ENCODE measurements at places on chromosomes 7 and 10.

- DNase-seq: peak; percentile 95
Measured at GRCh38 chr10:89633484-89633883, 11.6 kb downstream of the PANK1 start.

DNA sequence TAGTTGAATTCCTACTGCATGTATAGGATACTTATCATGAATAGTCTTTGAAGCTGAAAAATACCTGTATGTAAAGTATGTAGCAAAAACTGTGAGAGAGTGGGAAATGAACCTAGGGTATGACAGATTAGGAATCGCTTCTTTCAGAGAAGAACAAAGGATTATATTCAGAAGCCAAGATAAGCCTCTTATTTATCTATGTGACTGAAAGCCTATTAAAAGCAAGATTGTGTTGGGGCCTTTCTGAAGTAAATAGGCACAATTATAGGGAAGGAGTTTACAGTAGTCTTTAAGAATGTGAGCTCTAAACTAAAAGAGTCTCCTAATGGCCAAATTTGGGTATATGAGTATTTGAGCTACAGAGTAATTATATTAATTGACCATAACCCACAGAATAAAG is 102.1 kb downstream of the MTERF1 start:
- DNase-seq: no peak

- no peak for DNase-seq
Measured at GRCh38 chr10:84497978-84498377, 169.6 kb downstream of the CCSER2 start.

- DNase-seq: peak; percentile 22
Measured at GRCh38 chr7:107164092-107164491, 4.7 kb upstream of the HBP1 start.

DNA sequence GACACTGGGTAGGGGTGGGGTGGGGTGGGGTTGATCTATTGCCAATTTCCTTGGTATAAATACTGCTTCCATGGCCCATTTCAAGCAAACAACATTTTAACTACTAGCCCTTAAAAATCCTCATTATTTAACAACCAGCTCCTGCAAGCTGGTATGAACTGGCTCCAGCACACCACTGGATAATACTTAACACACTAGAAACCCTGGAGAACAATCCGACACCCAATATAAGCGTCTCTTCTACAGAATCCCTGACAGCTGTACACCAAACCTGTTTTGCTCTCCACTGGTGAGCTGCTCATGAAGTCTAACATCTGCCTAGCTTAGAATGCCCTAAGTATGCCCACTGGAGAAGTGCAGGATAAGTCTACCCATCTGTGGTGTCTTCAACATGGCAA is 116.8 kb downstream of the HIPK2 start:
- DNase-seq: no peak

DNA sequence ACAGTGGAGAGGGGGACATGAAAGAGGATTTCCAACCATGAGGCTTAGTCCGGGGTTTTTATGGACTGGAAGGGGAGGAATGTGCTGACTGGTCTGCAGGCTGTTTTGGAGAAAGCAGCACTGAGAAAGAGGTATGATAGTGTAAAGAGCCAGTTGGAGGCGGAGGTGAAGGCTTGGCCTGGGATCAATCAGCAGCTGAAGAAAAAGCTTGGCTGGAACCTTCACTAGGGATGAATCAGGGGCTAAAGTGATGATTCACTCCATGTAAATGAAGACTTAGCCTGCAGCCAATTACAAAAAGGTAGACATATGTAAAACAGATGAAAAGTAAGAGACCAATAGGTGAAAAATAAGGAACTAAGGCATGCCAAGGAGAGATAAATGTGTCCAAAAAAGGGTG is 1382.6 kb downstream of the GATA3 start:
- DNase-seq: no peak

- DNase-seq: no peak
Measured at GRCh38 chr10:107477266-107477665, 312.8 kb upstream of the SORCS1 start.

DNA sequence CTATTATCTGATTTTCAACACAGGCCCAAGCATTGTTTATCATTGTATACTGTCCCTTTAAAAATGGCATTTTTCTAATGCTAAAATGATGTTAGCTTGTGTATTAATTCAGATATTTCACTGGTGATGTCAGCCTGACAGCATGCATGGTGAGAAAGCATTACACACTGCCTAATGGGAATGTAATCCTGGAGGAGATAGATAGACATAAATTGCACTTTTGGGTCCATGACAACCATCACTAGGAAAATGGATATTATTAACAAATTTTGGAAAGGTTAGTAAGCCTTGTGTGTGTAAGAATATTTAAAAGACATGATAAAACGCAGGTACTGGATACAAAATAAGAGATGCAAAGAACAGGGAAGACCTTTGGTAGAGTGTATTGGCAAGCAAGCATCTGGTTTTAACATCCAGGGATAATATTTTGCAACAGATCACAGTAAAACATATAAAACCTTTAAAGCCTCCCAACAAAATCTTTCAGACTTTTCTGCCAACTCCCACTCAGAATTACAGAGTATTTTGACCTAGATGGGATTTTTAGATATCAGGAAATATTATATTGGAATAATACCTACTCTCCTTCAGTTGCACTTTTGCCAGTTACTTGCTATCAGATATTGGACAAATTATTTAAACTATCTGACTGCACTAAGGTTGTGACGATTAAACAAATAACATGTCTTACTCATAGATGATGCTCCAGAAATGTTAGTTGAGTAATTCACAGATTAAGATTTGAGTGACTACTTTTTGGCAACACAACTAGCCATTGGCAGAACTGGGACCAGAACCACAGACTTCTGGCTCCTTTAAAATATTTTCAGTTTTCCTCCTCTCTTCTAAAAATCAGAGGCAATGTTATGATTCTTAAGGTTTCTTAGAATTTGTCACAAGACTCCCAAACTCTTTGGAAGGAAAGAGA is 291.6 kb upstream of the SEMA3C start:
- peak; percentile 69 for DNase-seq

DNA sequence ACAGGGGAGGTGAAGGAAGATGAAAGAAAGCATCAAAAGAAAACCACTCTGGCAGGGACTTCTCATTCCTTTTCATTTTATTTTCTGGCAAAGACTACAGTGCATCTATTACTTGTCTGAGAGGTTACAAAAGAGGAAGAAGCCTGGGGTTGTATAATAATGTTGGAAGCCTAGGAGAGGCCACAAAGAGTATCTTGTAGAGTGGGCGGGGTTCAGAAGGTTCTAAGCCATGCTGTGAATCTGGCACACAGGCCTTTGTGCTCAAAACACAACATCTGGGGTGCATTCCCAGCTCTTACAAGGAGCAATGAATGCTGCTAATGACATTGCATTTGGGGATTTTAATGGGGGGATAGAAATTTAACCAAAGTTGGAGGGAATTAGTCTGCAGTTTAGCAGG is 49.4 kb downstream of the MRPL32 start:
- peak; percentile 20 for DNase-seq

DNA sequence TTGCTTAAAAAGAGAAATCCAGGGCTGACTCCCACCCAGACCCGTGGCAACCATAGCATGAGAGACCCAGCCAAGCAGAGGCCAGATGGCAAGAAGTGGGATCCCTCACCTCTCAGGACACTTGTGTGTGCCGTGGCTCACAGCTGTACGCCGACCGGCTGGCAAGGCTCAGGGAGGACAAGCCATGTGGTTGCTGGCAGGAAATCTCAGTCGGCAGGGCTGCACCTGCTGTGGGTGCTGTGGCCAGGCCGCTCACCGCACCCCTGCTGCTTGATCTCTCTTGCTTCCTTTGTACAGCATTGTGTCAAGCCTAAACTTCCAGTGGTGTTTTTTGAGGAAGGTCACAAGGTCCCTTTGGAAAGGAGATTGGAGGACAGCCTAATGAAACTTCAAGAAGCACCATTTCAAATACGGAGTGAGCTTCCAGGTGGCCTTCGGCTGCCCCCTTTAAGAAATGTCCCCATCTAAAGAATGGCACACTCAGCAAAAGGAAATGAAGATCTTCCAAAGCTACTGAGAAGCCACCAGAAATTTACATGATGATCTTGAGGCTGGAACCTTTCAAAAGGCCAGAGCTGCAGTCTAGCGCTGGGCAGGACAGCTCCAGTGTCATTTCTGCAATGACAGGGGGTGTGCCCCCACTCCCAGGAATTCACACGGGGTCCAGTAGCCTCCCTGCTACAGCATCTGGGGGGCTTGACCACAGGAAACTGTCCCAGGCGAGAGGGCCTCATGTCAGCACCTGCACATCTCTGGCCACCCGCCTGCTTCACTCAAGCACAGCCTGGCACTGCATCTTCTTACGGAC is 409.0 kb upstream of the MGMT start:
- DNase-seq: no peak

DNA sequence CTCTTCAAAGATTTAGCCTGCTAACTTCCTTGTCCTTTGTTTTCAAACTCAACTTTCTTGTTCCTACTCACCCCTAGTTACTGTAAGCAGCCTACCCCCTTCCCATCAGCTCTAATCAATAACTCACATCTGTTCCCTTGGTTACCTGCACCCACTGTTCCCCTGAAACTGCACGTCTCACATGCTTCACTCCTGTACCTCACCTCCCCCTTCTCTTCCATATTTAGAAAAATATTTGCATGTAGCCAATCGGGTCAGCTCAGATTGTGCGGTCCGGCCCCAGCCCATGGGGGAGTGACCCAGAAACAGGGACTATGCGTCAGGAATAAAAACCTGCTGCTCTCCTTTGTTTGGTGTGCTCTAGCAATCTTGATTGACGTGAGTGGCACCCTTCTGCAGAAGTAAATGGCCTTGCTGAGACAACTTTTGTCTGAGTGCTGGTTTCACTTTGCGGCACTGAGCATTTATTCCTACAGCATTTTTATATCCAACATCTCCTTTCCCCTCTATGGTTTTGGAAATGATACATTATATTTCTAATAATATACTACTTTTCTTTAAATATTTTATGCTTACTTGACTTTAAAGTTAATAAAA is 21.1 kb upstream of the FAM221A start:
- DNase-seq: no peak

DNA sequence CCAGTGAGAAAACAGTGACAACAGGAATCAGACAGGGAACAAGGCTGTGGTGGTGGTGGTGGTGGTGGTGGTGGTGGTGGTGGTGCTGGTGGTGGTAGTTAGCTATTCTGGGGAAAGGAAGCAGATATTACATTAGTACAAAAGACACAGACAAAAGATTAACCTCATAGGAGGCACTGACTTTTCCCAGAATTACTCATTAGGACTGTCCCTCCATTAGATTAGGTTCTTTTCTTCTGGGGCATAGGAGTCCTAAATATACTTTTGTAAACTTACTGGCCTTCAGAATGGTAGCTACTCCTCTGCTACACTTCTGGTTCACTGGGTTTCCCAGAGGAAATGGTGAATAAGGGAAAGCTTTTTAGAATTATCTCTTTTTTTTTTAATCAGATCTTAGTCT is 156.6 kb upstream of the SEMA3D start:
- DNase-seq: no peak

DNA sequence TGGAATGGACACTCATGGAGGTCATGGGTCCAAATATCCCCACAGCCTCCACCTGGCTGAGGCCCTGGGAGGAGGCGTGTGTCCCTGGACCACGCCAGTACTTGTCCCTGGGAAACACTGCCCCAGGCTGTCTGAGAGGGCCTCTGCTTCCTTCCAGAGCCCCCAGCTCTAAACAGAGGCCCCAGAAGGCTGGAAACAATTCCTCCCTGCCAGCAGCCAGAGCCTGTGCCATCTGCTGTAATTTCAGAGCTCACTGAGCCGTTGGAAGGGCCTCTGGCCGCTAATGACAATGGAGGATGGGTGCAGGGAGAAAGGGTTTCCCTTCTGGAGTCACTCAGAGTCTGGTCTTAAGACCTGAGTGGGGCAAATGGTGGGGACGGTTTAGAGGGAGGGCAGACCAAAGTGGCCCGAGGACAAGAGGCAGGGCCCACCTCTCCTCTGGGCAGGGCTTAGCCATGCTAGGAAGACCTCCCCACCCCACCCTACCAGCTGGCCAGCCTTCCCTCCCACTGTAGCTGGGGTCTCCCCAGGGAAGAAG is 7.1 kb downstream of the CHAT start:
- DNase-seq: no peak

- no peak for DNase-seq
Measured at GRCh38 chr7:159102681-159103381, 41.8 kb downstream of the VIPR2 start.

DNA sequence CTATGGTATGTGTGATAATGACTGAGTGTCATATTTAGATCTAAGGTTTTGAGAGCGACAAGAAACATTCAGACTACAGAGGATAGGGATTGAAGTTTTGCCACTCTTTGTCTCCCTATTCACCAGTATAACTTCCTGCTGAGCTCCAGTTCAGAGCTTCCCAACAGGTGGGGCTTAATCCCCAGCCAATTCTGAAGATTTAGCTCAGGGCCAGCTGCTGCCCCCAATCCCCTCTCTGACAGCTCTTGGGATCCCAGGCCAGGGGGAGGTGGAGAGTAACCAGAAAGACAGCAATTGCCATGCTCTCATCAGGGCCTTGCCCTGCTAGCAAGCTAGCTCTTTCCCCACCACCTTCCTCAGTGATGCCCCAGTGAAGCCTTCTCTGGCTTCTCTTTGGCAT is 57.8 kb downstream of the TRIL start:
- no peak for DNase-seq

GRCh38 chr7:103637094-103637493 is 191.1 kb upstream of the SLC26A5 start:
- DNase-seq: peak; percentile 88

DNA sequence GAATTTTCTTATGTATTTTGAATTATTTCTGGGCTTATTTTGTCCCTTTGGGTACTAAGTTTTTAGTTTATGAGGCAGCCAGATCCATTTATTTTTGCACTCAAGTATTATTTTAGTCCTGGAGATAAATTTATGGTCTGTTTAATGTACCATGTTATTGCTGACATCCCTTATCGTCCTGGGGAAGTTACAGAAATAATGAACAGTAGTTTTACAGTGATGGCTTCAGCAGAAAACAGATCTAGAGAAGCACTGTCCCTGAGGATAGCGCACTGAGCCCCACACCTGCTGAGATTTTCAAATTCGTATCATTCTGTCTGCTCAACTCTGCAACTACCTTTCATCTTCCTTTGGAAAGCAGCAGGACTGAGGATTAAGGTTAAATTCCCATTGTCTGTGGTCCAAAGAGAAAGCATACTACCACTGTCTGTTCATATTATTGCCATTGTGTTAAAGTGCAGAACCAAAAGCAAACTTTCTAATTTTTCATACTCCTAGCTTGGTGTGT is 168.3 kb downstream of the SNX13 start:
- DNase-seq: no peak

DNA sequence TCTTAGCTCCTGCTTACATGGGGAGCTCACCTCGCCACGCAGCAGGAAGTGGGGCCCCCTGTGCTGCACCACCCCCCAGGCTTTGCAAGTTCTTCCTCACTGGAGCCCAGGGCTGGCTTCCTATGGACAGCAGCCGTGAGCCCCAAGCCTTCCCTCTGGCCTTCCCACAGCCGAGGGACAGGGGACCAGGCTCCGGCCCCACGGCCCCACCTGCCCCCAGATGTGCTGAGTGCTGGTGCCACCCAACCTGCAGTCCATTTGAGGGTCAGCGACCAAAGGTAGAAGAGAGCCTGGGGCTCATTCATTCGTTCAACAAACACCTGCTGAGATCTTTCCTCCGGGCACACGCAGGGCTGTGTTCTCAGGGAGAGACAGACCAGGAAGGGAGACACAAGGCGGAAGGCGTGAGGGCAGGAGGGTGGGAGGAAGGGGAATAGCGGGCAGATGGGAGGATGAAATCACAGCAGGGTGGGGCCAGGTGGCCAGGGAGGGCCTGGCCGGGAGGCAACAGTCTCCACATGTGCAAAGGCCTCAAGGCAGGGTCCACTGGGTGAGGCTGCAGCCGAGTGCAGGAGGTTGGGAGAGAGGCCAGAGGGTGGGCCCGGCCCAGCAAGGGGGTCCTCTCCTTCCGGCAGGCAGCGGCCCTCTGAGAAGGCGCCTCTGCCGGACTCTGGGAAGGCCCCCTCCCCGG is 100.1 kb downstream of the FOXL3 start:
- no peak for DNase-seq

- DNase-seq: no peak
Measured at GRCh38 chr7:152975076-152975475, 215.5 kb downstream of the ACTR3B start.
